Colonic mucosa (tissue), 4 donors: ENCODE measurements at places on chromosomes 1 and 21. TPM values are rescaled to one million over a fixed set of nuclear protein-coding genes. Genes with fewer than 3 reads are reported as not detected.

LHX8 gene
- total RNA-seq = not detected

- H3K27ac ChIP-seq = no peak overlapping the region
- DNase-seq = no peak
- H3K4me1 ChIP-seq = no peaks in the 10 kb centered on the region
- H3K4me3 ChIP-seq = no peak overlapping the region
These were observed 87.8 kb downstream of the TRIM11 start for GRCh38 chr1:228318823-228319241.

DNA sequence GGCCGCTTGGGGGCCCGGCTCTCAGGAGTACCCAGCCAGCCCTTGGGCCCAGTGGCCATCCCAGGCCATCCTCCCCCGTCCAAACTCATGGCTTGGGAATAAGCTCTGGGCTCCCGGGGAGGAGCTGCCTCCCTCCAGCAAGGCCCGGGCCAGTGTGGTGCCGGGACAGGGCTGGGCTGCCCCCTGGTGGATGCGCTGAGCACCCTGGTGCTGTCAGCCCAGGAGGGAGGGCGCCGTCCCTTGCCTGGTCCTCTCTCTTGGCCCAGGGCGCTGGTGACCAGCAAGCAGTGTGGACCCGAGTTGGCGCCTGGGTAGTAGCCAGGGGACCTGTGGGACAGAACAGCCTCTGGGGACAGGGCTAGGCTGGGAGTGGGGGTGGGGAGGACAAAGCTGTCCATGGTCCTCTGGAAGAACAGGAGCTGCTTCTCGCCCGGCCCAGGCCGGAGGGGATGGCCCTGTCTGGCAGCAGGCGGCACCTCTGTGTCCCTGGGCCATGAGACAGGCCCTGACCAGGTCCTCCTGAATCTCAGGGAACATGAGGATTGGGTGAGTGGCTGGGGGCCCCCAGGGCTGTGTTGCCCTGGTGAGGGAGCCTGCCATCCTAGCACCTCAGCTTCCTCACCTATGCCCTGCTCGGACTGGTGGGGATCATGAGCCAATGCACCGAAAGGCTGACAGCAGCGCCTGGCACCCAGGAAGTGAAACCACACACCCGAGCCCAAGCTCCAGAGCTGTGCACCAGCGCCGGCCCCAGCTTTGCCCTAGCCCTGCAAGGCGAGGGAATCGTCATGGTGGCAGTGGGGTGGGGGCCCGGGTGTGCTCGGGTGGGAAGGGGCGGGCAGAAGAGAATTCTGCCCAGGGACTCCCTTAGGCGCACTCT is 9.4 kb downstream of the MORN1 start:
- no peaks in the 10 kb centered on the region for H3K4me1 ChIP-seq
- no peaks in the 10 kb centered on the region for H3K27me3 ChIP-seq
- H3K36me3 ChIP-seq = no peaks in the 10 kb centered on the region
- DNase-seq = peak; percentile 76
- no peak overlapping the region for H3K4me3 ChIP-seq

SPATA46 gene
- not detected for total RNA-seq

DNA sequence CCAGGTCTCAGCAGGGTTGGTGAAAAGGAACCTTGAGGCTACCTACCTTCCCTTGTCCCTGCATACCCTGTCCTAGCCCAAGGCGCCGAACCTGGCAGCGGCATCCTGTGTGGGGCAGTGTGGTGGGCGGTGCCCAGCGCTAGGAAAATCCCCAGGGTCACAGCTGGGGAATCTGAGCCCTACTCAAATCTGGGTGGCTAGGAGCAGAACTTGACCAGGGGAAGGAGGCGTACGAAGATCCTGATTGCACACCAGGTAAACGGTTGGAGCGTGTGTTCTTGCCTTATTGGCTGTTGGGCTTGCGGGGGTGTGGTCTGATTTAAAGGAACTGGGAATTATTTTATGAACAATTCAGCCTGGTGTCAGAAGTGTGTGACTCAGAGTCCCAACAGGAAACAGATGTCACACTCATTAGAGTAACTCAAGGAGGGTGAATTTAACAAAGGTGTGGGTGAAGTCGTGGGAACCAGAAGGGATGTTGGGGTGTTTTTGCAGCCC is 118.6 kb downstream of the LRIG2 start:
- no peaks in the 10 kb centered on the region for H3K27me3 ChIP-seq
- no peaks in the 10 kb centered on the region for H3K36me3 ChIP-seq
- no peak overlapping the region for H3K4me3 ChIP-seq

DNA sequence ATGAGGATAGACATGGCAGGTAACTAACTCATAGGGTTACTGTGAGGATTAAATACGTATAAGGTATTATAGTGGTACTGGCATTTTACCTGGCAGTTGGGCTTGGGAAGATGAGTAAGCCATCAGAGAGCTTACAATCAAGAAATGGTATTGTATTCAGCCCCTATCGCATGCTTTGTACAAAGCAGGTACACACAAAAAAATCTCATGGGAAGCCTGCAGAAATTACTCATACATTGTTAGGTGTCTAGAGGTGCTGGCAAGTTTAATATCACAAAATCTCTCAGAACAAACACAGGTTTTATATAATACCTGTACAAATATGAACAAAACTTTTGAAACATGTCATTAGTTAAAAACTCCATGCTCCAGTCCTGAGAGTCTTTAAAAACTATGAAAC is 71.8 kb upstream of the CNN3 start:
- H3K36me3 ChIP-seq = no peaks in the 10 kb centered on the region
- no peak overlapping the region for H3K4me3 ChIP-seq

- no peaks in the 10 kb centered on the region for H3K27me3 ChIP-seq
- H3K27ac ChIP-seq = no peak overlapping the region
- no peaks in the 10 kb centered on the region for H3K4me1 ChIP-seq
- no peaks in the 10 kb centered on the region for H3K36me3 ChIP-seq
- no peak overlapping the region for H3K4me3 ChIP-seq
- DNase-seq = no peak
These were observed 27.8 kb downstream of the DNM3 start for GRCh38 chr1:171869097-171869496.

- DNase-seq = no peak
- H3K36me3 ChIP-seq = no peaks in the 10 kb centered on the region
- H3K27ac ChIP-seq = no peak overlapping the region
- no peaks in the 10 kb centered on the region for H3K4me1 ChIP-seq
- no peaks in the 10 kb centered on the region for H3K27me3 ChIP-seq
These were observed 99.0 kb upstream of the WLS start for GRCh38 chr1:68331117-68331865.

FAM72A gene
- 1.7 TPM for total RNA-seq

DNA sequence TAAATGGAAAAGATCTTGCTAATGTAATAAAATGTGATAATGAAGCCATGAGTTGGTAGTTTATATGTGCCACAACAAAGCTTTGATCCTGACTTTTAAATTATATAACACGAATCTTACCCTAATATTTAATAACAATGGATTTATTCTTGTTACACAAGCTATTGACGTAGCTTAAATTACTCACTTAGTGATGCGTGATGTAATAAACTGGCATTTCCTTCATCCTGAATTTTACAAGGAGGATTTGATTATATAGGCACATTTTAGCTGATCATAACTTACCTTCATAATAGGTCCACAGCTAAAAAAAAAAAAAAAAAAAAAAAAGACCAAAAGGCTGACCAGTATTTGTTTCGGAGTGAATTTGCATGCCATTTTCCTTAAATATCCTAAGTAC is 76.2 kb upstream of the IVNS1ABP start:
- no peaks in the 10 kb centered on the region for H3K27me3 ChIP-seq
- no peaks in the 10 kb centered on the region for H3K36me3 ChIP-seq
- no peak overlapping the region for H3K4me3 ChIP-seq
- no peak for DNase-seq

OR2M3 gene
- not detected for total RNA-seq

DNA sequence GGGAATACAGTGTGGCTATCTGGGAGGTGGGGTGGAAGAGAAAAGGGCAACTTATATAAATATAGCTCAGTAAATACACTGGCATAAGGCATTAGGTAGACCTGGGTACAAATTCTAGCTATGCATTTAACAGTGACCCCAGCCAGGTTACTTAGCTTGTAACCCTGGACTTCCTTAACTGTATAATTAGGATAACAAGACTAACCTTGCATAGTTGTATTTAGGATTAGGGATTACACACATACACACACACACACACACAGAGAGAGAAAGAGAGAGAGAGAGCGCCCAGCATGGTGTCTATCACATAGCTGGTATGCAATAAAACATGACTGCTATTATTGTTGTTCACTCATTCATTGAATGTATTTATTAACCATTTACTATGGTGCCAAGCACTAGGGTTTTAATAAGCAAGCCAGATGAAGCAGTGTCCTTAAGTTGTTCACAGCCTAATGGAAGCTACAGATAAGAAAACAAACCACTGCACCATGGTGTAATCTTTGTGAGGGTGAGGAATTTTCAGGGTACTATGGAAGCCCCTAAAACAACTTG is 251.4 kb downstream of the ZNF648 start:
- no peak overlapping the region for H3K27ac ChIP-seq
- H3K36me3 ChIP-seq = no peaks in the 10 kb centered on the region
- no peaks in the 10 kb centered on the region for H3K4me1 ChIP-seq
- DNase-seq = no peak
- no peak overlapping the region for H3K4me3 ChIP-seq

FHAD1 gene
- total RNA-seq = 1.5 TPM

- no peaks in the 10 kb centered on the region for H3K36me3 ChIP-seq
- DNase-seq = no peak
- no peak overlapping the region for H3K4me3 ChIP-seq
- H3K27ac ChIP-seq = no peak overlapping the region
These were observed 30.9 kb upstream of the ANGPTL7 start for GRCh38 chr1:11158291-11158690.

PTPRC gene
- 11.2 TPM for total RNA-seq

DNA sequence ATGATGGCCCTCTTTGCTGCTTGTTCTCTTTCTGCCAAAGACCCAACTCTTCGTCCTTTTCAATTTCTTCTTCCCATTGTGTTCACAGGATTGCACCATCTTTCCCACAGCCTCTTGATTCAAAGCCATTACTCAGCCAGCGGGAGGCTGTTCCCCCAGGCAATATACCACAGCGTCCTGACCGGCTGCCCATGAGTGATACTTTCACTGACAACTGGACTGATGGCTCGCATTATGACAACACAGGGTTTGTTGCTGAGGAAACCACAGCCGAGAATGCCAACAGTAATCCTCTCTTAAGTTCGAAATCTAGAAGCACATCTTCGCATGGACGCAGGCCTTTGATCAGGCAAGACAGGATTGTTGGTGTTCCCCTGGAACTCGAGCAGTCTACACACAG is 167.4 kb downstream of the LRRC40 start:
- H3K27ac ChIP-seq = no peak overlapping the region
- no peaks in the 10 kb centered on the region for H3K4me1 ChIP-seq
- H3K27me3 ChIP-seq = no peaks in the 10 kb centered on the region

ALPL gene
- 1.6 TPM for total RNA-seq

DNA sequence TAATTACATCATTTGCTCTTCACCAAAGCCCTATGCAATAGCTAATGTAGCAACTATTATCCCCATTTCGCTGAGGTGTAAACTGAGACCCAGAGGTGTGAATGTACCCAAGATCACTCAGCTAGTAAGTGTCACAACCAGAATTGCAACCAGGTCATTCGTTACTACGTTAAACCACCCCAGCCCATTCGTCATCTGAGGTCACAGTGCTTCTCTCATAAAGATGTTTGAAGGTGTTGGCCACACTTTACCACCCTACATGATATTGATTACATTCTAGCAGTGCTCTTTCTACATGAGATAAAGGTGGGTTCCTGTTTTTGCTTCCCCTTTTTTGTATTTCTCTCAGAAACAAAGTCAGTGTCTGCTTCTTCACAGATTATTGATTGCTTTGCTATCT is 195.3 kb downstream of the ZBTB18 start:
- no peak overlapping the region for H3K4me3 ChIP-seq
- no peak overlapping the region for H3K27ac ChIP-seq
- H3K36me3 ChIP-seq = no peaks in the 10 kb centered on the region

LRRC41 gene
- 55.8 TPM for total RNA-seq

- peak; percentile 32 for DNase-seq
- no peaks in the 10 kb centered on the region for H3K36me3 ChIP-seq
- H3K27me3 ChIP-seq = peaks cover 10% of the 10 kb centered on the region
- H3K4me1 ChIP-seq = peaks cover 6% of the 10 kb centered on the region
These were observed 689 bp upstream of the GPR137B start for GRCh38 chr1:236141447-236142252.

IFI44 gene
- 4.4 TPM for total RNA-seq

EDN2 gene
- total RNA-seq = 13.5 TPM

KCNC4 gene
- total RNA-seq = 6.7 TPM

ABCG1 gene
- 60.0 TPM for total RNA-seq

- H3K27ac ChIP-seq = peak overlapping the region; percentile 12
- no peak overlapping the region for H3K4me3 ChIP-seq
- peak; percentile 24 for DNase-seq
- no peaks in the 10 kb centered on the region for H3K36me3 ChIP-seq
- H3K4me1 ChIP-seq = peaks cover 5% of the 10 kb centered on the region
These were observed 24.4 kb upstream of the WDR26 start for GRCh38 chr1:224458996-224459395.

GRCh38 chr1:94285031-94285654 is 47.8 kb upstream of the ARHGAP29 start:
- no peak overlapping the region for H3K27ac ChIP-seq
- H3K36me3 ChIP-seq = no peaks in the 10 kb centered on the region
- no peak for DNase-seq
- no peak overlapping the region for H3K4me3 ChIP-seq
